ENCODE measurements at places on chromosomes 12 and 14.

- DNase-seq = no peak
Measured at GRCh38 chr12:121796855-121797751, 3.6 kb upstream of the RHOF start.

- DNase-seq = no peak
Measured at GRCh38 chr14:72525087-72525915, 368.6 kb downstream of the DPF3 start.

- DNase-seq = no peak
Measured at GRCh38 chr12:84165998-84166571, 746.5 kb downstream of the SLC6A15 start.

DNA sequence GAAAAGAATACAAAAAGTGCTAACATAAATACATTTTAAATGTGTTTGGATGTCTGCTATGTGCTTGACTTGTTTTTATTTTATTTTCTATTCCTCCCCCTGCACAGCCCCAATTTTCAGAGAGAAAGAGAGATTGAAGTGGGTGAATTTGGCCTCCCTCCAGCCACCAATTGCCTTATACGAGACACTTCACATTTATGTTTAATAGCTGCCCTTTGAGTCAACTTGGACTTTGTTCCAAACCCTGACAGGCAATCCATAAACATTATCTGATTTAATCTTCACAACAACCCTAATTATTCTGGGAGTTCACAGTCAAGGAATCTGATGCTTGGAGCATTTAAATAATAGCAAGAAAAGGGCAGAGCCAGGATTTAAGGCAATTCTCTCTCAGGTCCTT is 161.7 kb downstream of the SLC15A4 start:
- DNase-seq = no peak

DNA sequence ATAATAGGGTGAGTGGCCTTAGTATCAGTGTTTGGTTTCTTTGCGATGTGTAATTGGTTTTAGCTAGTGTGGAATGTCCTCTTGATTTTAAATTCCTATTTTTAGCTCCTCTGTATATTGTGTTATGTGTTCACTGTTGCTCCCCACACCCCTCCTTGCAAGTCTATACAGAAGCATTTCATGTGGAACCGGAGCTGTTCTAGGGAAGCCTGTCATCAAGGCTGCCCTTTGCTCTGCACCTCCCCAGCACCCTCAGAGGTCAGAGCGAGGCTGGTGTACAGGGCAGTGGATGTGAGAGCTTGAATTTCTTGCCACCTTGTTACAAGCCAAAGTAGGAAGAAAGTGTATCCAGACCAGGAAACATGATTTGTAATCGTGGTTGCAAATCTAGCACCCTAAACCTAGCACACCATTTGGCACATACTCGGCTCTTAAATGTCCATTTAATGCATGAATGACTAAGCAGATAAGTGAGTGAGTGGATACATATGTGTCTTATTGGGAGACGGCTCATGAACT is 376.8 kb downstream of the RGS6 start:
- no peak for DNase-seq

- no peak for DNase-seq
Measured at GRCh38 chr12:69905801-69906200, 80.8 kb downstream of the MYRFL start.

GRCh38 chr12:114284041-114284440 is 121.9 kb downstream of the TBX5 start:
- DNase-seq = no peak

DNA sequence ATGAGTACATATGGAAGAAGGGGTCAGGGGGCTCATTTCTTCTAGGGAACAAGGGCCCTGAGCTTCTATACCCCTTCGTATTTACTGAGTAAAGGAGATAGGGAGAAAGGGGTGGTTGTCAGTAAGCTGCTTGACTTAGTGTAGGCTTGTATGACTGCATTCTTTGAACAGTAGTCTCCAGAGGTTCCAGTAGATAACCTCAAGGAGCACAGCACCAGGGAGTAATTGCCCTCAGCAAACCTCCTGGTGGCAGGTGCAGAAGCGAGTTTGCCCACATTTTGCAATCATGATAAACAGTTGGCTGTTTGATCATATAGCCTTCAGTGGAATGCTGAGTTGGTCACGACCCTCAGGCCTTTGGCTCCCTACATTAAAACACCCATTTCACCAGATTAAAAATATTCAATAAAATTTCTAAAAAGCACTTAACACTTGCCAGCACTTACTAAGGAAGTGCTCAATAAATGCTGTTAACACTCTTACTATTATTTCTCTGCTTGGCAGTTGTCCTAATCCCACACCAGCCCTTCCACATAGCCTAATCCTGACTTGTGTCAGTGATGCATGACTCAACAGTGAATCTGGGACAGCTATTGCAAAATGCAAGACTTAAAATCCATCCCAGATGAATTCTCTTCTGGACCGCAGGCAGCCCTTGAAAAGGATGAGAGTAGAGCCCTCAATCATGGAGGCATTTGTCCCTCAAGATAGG is 3.7 kb upstream of the DHRS4L2 start:
- DNase-seq = no peak

DNA sequence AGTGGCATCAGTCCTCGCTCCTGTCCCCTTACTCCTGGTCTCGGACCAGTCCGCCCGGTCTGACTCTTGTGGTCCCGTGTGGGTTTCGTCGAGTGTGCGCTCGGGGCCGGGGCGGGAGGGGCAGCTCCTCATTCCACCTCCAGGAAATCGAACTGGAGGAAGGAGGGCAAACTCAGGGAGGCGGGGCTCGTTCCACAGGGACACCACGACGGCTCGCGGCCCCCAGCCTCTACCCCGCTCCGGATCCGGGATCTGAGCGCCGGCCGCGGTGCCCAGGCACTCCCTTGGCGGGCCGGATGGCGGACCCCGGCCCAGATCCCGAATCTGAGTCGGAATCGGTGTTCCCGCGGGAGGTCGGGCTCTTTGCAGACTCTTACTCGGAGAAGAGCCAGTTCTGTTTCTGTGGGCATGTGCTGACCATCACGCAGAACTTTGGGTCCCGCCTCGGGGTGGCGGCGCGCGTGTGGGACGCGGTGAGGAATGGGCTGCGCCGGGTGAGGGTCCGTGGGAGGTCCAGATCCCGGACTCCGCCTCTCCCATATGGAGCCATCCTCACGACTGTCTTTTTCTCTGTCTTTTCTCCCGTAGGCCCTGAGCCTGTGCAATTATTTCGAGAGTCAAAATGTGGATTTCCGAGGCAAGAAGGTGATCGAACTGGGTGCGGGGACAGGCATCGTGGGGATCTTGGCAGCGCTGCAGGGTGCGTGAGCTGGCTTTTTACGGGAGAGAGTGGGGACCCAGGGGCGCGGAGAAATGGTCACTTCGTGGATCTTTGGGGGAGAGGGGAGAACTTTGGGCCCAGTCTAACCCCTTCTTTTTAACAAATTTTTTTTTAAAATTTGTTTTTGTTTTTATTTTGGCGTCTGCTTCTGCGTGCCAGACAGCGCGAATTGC is at the start of gene EEF1AKMT3:
Gene EEF1AKMT3, plus strand, starts transcription at position 186 of the 894 bp plus-strand sequence. Its CDS starts 111 bp downstream, at position 297.
- DNase-seq = peak; percentile 53

- DNase-seq = no peak
Measured at GRCh38 chr12:101746196-101746595, 6.9 kb upstream of the SYCP3 start.

GRCh38 chr12:122980183-122981035 is at the start of gene ARL6IP4:
Gene ARL6IP4, plus strand, starts transcription at chr12:122980681. Its CDS starts 459 bp downstream, at chr12:122981140.
- DNase-seq = peak; percentile 65

- DNase-seq = no peak
Measured at GRCh38 chr12:67942724-67943123, 46.5 kb upstream of the IFNG-AS1 start.

- DNase-seq = no peak
Measured at GRCh38 chr14:35284506-35284905, 7.7 kb upstream of the PSMA6 start.

DNA sequence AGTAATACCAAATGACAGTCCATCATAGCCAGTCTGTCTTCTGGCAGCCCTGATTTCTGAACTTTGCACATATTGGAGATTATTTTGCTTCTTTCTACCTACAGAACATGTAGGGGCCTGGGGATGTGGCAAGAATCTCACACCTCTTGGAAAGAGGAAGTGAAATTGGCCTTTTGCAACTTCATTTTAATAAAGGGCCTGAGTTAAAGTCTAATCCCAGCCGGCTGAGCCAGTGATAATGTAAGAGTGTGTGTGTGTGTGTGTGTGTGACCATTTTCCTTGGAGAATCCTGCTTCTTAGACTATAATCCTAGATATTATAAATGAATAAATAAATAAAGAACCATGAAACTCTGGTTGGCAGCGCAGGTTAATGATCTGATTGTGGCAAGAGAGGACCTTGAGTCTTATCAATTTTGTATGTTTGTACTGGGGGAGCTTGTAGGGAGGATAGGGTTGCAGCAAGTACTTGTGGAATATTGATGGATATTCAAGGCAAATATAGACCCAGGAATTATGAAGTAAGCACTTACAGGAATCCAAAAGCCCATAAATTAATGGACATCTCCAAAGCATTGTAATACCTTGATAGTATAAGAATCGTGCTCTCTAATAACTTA is 233.2 kb upstream of the AMIGO2 start:
- no peak for DNase-seq

- DNase-seq = peak; percentile 53
Measured at GRCh38 chr14:24381363-24382063, 13.5 kb downstream of the NFATC4 start.

GRCh38 chr12:44510510-44510909 is 365.6 kb downstream of the NELL2 start:
- no peak for DNase-seq

- DNase-seq = no peak
Measured at GRCh38 chr12:97173688-97174410, 266.8 kb downstream of the NEDD1 start.

DNA sequence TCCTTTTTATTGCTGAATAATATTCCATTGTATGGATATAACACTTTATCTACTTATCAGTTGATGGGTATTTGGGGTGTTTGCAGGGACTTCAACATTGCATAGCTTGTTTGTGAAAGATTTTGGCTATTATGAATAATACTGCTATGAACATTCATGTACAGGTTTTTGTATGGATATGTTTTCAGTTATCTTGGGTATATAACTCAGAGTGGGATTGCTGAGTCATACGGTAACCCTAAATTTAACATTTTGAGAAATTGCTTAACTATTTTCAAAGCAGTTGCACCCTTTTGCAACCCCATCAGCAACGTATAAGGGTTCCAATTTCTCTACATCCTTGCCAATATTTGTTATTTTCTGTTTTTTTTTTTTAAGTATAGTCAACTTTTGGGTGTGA is 27.3 kb upstream of the HELB start:
- DNase-seq = no peak

- no peak for DNase-seq
Measured at GRCh38 chr12:54587315-54587873, 1.1 kb downstream of the PPP1R1A start.

DNA sequence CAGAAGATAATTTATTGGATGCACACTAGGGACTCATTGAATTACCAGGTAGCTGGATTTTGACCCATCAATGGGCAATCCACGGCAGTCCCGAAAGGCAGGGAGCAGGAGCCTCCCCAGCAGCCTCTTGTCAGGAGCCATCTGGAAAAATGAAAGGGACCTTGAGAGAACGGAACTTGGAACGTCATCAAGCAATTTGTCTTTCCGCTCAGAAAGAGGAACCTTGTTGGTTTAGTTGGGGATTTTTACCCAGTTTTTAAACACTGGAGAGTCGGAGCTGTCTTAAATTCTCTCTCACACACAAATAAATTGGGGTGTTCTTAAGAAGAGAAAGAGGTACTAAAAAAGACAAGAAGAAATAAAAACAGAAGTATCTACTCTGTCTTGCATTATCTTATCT is 1351.7 kb upstream of the TMEM132C start:
- DNase-seq = no peak

- DNase-seq = no peak
Measured at GRCh38 chr12:32454075-32454474, 54.7 kb downstream of the FGD4 start.

GRCh38 chr12:122085591-122085990 is 7.0 kb downstream of the MLXIP start:
- DNase-seq = no peak

- no peak for DNase-seq
Measured at GRCh38 chr12:100926669-100927248, 132.2 kb downstream of the ANO4 start.

DNA sequence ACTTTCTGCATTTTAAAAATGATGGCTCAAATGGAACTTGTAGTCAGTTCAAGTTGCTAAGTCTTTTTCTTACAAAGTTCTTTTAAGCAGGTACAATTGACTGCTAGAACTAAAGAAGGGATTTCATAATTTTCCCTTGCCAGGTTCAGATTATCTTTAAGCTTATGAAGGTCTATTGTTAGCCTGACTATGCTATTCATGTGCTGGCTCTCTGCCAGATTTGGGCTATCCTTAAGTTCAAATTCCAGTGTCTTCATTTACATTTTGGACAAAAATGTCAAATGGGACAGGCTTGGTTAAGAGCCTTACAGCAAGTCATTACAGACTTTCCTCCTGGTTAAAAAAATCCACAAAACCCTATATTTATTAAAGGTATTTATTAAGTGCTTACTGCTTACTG is 42.3 kb downstream of the INSM2 start:
- DNase-seq = no peak

DNA sequence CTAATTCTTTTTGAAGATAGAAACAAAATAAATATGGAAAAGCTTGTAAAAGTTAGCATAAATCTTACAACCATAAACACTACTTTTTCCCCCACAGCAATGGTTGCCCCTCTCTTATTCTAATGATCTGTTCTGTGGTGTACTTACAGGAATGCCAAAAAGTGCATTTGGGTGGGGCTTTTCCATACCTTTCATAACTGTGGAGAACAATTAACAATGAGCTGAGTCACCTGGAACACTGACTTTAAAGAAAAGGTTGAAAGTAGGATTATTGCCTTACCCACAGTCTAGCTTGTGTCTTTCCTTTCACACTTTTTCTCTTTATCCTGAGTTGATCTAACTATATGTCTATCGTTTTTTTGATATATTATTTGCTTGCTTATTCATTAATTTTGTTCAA is 86.9 kb downstream of the TPH2 start:
- no peak for DNase-seq

GRCh38 chr12:88401155-88401554 is 179.1 kb downstream of the KITLG start:
- no peak for DNase-seq

Data from activated naive CD4-positive, alpha-beta T cell treated with anti-CD3 and anti-CD28 coated beads for 36 hours (primary cell).